ENCODE measurements at places on chromosomes 3 and 15.

DNA sequence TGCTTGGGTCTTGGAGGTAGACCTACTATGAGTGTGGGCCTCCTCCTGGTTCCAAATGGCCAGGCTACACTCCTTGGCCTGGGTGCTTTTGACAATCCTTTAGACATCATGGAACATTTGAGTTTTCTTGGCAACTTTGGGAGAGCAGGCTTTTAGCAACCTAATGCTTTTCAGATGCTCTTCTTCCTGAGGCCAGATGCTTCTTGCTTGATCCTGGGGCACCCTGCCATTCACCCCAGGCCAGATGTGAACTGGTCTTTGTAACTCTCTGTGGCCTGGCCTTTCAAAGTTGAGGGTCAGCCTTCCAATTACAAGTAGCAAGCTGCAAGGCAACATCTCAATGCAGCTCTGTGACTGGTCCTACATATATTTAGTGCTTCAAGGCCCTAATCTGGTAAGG, 40.5 kb downstream of the RTP1 start:
- no peak for DNase-seq

GRCh38 chr3:77795013-77795412, 755.1 kb downstream of the ROBO2 start:
- DNase-seq = no peak

- DNase-seq = no peak
Observed at GRCh38 chr3:153463895-153464294, 301.9 kb downstream of the RAP2B start.

GRCh38 chr3:70614111-70614510, 301.7 kb upstream of the MDFIC2 start:
- DNase-seq = no peak

DNA sequence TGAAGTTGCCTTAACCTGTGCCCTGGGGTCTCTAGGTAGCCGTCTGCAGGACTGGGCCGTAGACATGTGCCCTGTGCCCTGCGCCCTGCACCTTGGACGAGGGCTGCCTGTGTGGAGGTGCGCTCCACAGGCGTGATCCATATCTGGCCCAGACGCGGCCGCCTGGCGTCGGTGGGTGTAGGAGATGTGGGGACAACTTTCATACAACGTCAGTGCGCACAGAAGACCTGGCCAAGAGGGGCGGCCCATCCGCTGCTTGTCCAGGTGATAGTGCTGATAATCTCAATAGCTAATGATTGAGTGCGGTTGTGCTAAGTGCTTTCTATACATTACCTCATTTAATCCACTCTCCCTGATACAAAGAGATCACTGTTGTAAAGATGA, 665 bp upstream of the RASGRP1 start:
- no peak for DNase-seq

DNA sequence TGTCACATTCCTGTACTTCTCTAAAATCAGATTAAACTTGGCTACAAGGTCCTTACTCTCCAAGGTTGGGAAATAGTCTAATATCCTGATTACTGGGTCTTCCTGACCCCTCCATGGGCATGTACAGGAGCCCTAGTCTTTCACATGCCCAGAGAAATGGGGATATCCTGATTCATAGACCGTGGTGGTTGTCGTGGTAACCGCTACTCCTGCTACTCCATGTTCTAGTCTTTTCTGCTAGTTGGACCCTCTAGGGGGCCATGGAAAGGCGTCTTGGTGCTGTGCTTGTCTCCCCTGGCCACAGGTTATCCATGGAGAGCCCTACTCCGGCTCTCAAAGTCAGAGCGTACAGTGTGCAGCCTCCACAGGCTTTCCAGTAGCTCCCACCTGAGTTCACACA, 13.1 kb upstream of the ZBTB38 start:
- no peak for DNase-seq

DNA sequence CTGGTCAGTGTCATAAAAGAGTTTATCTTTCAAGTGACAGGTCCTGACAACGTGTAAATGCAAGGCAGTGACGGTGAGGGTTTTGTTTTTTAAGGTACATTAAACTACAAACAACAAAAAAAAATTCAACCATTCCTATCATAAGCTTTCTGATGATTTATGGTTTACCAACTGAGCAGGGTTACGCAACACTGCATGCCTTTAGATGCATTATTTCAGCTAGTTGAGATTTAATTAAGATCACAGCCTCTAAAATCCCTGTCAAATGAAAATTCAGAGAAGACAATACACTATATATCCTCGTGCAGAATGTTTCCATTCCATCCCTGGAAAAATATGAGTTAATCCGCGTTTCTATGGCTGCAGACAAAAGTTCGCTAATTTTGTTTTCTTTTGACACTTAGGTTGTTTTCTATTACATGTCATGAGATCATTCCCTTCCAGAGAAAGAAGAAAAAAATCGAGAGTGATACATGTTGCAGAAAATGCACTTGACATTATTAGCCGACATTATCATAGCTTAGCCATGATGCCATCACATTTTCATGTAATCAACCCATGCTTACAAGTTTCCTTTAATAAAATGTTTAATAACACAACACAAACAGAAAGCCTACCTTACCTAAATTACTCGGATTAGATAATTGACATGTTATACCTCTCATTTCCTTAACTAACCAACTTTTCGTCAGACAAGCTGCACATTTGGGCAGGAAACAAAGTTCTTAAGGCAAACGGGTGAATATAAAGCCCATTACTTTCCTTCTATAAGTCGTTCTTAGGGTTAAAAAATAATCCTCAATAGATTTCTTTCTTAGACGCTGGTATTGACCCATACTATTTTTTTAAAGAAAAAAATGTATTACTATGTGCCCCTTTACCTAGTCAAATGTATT, 521.2 kb downstream of the FOXP1 start:
- DNase-seq = no peak

GRCh38 chr15:55532944-55533343, 24.9 kb upstream of the DNAAF4 start:
- no peak for DNase-seq

- DNase-seq = no peak
Observed at GRCh38 chr15:99452728-99453636, 112.8 kb upstream of the MEF2A start.

- no peak for DNase-seq
Observed at GRCh38 chr3:113266738-113267137, 55.4 kb downstream of the BOC start.

- no peak for DNase-seq
Observed at GRCh38 chr3:159936541-159936940, 52.1 kb upstream of the IL12A start.

DNA sequence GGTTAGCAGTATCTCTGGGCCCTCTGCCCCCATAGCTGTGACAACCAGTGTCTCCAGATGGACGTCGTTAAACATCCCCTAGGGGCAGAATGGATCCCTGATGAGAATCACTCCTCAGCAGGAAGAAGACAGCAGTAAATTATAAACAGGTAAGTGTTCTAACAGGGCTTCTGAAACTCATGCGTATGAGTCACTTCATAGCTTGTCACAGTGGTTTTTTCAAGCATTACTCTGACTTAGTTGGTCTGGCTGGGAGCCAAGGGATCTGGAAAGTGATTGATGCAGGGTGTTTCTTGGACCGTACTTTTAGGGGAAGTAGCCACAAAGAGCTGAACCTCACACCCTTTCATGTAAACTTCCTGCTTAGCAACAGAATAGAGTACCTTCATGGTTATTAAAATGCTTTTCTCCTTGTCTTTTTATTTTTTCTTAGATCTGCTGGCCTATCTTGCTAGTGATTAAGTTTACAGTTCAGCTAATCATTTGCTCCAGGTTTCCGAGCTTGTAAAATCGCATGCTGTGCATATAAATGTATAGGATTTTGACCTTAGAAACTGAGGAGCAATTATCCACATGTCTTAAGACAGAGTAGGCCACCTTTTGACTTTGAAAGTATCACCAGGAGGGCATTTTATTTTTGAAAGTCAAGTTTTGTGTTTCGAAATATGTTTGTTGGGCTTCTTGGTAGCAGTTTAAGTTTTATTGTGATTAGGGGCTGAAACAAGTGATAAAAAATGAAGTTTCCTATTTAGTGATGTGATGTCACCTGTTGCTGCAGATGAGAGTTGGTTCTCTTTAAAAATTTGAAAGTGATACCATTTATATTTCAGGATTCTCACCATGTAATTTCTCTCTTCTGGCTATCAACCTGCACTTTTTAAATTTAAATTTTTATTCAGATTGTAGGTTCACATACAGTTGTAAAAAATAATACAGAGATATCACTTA, 333.9 kb downstream of the PTPRG start:
- DNase-seq = peak; percentile 50

DNA sequence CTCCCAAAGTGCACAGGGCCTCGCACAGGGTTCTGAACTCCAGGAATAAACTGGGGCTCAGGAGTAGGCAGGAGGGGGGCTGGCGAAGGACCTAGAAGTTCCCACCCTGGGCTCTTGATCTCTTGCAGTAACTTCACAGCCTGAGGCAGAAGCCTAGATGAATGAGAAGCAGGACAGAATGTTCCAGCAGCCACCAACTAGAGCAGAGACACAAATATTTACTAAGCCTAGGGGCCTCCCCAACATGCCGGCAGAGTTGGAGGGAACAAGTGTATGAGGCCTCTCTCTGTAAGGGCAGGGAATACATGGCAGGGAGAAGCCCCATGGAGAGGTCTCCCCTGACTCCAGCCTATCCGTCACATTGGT, 25.3 kb upstream of the C15orf39 start:
- no peak for DNase-seq

DNA sequence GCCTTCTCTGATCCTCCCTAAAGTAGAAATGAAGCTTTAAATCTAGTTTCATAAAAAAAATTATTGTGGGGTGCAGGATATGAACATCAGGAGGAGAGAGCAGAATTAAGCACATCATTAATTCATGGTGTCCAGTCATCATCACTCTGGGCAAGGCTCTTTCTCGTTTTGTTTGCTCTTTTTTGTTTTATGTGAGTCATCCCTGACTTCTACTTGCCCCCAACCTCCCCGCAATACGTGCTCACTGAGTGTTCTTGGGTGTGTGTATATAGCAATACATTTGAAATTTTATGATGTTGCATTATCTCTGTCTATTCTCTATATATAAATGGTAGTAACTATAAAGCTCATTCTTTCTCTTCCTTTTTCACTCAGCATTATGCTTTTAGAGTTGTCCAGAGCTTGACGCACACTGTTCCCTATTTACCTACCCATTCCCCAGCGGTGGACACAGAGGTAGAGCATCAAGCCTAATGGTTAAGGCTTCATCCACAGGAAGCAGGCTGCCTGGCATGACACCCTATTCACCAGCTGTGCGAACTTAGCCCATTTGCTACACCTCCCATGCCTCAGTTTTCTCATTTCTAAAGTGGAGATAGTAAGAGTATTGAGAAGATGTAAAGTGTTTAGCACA, 72.3 kb downstream of the CD200R1L start:
- DNase-seq = no peak

DNA sequence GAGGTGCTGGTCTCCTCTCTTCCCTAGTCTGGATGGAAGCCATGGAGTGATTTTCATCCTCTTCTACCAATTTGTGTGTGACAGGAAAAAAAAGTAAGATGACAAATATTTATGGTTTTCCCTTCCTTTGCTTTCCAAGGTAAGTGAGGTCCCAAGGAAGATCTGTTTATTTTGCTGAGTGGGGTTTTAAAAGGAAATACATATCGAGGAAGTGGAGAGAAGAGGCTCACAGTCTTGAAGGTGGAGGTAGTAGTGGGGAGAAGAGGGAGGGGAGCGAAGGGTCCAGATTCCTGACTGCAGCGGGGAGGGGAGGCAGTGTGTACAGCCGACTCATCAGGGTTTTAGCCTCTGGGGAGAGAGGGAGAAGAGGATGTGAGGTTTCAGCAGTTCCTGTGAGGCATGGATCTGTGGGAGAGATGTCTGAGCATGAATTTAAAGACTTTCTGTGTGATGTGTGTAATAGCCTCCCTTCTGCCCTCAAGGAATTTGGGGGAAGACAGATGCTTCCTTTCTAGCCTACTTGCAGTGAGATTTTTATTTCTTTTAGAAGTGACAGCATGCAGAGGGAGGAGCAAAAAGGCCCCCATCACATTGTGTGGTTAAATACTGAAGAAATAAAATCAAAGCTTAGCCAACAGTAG, 272.4 kb downstream of the THRB start:
- no peak for DNase-seq

DNA sequence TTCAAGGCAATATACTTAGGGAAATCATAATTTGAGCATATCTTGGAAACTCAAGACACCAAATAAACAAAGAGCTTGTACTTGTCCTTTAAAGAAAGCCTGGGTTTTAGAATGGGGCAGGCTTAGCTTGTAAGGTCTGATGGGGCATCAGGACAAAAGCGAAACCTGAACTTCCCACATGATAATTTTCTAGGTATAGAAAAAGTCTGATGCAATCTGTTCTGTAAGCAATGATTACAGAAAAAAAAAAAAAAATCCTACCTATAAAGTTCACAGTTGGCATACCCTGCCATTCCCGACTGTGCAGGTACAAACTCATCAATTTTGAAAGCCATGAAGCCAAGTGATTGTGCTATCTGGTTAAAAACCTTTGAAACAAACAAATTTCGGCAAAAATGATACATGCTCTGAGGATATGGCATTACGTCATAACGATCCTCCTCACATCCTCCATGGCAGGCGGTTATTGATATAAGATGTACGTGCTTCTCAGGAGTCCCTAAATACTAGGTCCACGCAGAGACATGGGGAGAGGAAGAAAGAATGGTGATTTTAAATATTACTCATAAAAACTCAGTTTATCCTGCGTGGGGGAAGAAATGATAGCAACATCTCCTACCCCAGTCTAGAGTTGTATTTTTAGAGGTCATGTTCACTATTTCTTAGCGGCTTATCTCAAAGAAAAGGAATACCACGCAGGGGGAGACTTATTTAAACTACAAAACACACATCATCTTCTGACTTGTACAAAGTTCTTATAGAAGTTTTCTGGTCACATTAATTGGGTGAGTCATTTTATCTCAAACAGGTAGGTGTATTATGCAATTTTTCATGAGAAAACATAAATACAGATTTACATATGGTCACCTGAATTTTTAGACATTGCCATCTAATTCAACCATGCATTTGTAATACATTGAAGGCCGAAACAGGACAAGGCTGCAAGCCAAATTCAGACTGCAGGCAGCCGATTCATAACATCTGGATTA, 27.0 kb downstream of the MB21D2 start:
- DNase-seq = no peak

DNA sequence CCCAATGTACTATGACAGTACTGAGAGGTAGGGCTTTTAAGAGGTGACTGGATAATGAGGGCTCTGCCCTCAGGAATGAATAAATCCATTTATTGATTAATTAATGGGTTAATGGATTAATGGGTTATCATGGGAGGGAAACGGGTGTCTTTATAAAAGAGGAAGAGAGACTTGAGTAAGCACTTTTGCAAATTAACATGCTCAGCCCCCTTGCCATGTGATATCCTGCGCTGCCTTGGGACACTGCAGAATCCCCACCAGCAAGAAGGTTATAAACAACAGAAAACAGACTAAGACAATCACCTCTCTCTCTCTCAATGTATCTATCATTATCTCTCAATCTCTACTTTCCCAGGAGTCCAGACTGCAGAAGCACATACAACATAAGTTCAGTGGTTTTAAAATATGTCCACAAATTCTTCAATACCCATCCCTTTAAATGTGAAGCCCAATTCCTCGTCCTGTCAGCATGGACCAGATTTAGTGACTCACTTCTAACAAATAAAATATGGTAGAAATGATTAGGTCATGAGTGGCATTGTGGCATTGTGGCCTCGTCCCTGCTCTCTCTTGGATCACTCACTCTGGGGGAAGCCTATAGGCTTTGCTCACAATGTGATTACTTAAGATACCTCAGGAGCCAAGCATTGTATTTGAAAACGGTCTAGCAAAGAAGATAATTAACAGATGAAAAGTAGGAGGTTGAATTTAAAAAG, 40.0 kb upstream of the IL12A start:
- DNase-seq = no peak

- DNase-seq = peak; percentile 50
Observed at GRCh38 chr3:124584552-124585391, 145.5 kb upstream of the UMPS start.

GRCh38 chr3:152745646-152746045, 89.3 kb upstream of the P2RY1 start:
- DNase-seq = no peak
